Activated CD4-positive, CD25-positive, alpha-beta regulatory T cell treated with anti-CD3 and anti-CD28 coated beads, Interleukin-2, amount 50 U/mL, for 72 hours (primary cell): ENCODE measurements at places on chromosomes 13 and 19.

GRCh38 chr19:36838784-36839324, 667 bp upstream of the ZNF790 start:
- no peak for DNase-seq

- no peak for DNase-seq
Observed at GRCh38 chr13:21932578-21932977, 261.7 kb downstream of the FGF9 start.

GRCh38 chr13:107421951-107422350, 793.4 kb downstream of the LIG4 start:
- DNase-seq, result no peak

- DNase-seq, result no peak
Observed at GRCh38 chr19:40685563-40685962, 4.9 kb downstream of the NUMBL start.

DNA sequence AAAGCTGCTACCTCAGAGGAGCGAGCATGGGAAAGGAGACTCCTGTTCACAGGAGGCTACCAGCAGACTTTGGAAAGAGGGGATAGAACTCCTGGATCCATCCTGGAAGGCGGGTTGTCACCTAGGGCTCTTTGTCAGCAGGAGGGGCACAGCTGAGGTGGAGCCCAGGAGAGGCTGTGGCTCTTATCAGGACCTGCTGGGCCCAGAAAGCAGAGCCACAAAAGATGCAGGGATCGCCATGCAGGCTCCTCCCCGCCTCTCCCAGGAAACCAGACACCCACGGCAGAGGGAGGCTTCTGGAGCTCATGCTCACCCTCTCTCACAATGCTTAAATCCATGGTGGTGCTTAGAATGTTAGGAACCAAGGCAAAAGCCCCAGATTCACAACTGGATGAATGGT, 994.2 kb downstream of the UQCRFS1 start:
- no peak for DNase-seq

- DNase-seq, result no peak
Observed at GRCh38 chr19:49362048-49362928, at the start of gene TEAD2. TSS of gene TEAD2 (minus strand) at chr19:49362416. CDS start at chr19:49360075, 2,341 bp downstream.

GRCh38 chr19:51430221-51430620, 12.8 kb upstream of the SIGLEC10 start:
- DNase-seq, result no peak

DNA sequence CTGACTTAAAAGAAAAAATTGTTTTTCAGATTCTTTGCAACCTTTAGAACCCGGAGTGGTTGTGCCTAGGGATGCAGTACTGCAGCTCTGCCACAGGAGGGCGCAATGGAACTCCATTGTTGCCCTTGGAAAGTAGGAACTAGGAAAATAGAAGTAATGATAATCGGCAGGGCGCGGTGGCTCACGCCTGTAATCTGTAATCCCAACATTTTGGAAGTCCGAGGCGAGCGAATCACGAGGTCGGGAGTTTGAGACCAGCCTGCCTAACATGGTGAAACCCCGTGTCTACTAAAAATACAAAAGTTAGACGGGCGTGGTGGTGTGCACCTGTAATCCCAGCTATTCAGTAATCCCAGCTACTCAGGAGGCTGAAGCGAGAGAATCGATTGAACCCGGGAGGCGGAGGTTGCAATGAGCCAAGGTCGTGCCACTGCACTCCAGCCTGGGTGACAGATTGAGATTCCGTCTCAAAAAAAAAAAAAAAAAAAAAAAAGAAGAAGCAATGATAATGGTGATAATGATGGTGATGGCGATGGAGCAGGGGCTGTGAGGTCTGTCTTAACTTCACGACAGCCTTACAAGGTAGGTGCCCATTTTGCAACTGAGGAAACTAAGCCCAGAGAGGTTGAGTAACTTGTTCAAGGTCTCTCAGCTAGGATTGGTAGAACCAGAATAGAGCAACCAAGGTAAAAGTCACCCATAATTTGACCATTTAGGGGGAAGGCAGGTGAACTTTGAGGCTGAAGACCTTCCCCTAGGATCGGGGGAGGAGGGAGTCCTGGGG, 5.5 kb upstream of the ADAMTS10 start:
- DNase-seq, result peak; percentile 65
